ENCODE measurements at places on chromosomes 5 and 9. TPM values are rescaled to one million over a fixed set of nuclear protein-coding genes. Genes with fewer than 3 reads are reported as not detected.

The FGF1 gene
- total RNA-seq = not detected

GRCh38 chr5:158805195-158805594, 294.5 kb downstream of the EBF1 start:
- DNase-seq = no peak

- DNase-seq = no peak
These were observed 66.6 kb downstream of the SHOC1 start for GRCh38 chr9:111728143-111728542.

DNA sequence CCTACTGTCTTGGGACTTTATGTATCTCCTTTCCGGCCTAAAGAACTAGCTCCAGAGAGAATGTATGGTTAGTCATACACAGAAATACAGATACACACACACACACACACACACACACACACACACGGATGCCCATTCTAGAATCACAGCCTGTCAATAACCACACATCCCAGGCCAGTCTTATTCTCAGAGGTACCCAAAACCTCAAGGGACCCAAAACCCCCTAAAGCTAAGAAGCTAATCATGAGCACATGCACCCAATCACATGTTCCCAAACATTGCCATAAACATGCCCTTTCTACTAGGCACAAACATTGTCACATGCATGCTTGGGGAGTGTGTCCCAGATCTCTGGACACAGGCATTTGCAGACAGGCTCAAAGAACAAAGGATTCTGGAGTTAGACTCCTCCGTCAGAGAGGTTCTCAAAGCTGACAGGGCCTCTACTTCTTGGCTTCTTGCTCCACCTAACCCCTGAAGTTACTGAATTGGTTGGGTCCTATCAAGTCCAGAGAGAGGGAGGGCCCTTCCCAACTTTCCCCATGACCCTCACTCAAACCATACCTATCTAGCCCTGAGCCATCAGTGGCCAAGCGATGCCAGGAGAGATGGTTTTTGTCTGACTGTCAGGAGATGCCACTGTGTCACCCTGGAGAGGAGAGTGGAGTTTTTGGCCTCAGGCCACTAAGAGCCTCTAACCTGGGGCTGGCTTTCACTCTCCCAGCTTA, 78.7 kb downstream of the NRG2 start:
- no peak for DNase-seq

DNA sequence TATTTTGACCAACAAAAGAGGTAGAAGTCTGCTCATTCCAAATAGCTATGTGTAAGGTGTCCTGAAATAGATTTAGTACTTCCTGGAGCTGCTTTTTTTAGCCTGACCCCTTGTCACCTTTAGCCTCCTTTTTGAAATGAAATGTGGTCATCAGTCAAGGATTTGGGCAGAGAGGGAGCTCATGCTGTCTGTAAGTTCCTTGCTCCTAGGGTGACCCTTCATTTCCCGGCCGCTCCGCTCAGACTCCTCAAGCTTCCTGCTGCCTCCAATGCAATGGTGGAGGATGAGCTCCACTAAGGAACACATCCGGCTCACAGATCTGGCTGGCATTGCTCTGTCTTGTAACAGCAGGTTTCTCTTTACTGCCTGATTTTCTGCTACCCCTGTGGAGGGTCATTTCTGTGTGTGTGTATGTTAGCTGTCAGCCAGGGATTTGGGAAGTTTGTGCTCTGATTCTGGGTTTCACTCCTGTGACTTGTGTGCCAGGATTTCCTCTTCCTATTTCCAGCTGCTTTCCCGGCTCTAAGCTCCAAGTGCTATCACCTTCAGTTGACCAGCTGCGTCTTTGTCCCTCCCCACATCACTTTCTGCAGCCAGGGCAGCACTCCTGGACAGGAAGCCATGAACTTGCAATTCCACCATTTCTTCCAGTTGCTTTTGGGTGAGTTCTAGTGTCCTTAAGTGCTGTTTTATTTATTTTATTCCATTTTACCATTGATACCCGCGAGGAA, 265.9 kb downstream of the ICE1 start:
- DNase-seq = no peak

The CATSPER3 gene
- total RNA-seq = 0.40 TPM

The FBP2 gene
- total RNA-seq = not detected

The FBXO10 gene
- total RNA-seq = 2.7 TPM

GRCh38 chr5:64653766-64654560, 36.3 kb upstream of the SHISAL2B start:
- no peak for DNase-seq

The HTR4 gene
- total RNA-seq = not detected

GRCh38 chr5:122701640-122702523, 73.0 kb upstream of the SNX2 start:
- DNase-seq = no peak

- DNase-seq = peak; percentile 88
These were observed 4.0 kb upstream of the ZSWIM6 start for GRCh38 chr5:61327760-61328753.

DNA sequence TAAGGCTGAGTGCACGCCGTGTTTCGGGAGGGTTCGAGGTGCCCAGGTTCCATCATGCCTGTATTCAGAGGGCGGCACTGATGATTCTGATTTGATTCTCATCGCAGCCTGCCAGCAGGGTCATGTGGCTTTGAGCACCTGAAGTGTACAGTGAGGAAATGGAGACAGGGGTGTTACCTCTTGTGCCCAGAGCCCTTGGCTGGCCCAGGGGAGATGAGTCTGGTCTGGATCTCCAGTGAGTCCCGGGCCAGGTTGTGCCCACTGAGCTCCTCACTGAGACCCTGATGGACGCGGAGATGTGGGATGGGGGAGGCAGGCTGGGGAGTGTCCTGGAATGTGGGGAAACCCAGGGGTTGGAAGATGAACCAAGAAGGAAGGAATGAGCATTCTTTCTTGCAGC, 54.7 kb downstream of the GADD45G start:
- DNase-seq = no peak

DNA sequence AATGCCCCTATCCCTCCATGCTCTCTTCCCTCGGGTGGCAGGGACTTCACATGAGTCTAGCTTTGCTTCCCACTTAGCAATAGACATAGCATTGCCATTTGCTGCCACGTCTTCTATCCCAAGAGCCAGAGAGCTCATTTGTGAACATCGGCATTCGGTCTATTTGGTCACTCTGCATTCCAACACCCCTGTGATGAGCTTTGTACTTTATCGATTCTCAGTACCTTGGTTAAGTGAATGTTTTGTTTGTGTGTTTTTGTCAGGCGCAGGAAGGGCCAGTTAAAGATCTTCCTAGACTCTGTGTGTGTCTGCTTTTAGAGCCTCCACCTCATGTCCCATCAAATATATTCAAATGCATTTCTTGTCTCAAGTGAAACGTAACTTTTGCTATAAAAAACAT, 141.7 kb downstream of the TARS1 start:
- no peak for DNase-seq

DNA sequence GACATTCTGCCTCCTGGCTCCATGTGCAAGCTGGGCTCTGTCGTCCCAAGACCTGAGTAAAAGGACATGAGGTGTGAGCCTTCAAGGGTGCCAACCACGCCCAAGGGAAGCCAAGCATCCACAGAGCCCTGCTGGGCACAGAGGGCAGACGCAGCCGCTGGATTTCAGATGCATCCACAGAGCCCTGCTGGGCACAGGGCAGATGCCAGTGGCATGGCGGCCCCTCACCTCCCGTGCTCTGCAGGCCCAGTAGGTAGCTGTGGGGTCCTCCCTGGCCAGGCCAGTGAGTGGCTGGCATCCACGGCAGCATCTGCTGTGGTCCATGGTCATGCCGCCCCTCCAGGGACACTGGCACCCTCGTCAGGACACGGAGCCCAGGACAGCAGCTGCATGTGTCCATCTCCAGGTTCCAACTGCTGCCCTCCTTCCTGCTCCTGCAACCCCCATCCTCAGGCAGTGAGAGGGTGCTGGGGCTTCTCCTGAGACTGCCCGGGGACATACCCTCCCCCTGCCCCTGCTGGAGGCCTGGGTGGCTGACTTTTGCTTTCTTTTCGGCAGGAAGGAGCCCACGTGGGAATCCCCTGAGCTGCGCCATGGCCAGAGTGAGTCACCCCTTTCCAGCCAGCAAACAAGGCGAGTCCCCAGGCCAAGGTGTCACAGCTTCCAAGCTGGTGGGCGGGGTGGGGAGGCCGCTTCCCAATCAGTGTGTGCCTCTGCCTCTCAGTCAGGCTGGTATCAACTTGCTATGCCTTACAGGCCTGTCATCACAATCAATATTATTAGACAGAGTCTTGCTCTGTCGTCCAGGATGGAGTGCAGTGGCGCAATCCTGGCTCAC, 4.0 kb upstream of the TRAF2 start:
- DNase-seq = no peak

DNA sequence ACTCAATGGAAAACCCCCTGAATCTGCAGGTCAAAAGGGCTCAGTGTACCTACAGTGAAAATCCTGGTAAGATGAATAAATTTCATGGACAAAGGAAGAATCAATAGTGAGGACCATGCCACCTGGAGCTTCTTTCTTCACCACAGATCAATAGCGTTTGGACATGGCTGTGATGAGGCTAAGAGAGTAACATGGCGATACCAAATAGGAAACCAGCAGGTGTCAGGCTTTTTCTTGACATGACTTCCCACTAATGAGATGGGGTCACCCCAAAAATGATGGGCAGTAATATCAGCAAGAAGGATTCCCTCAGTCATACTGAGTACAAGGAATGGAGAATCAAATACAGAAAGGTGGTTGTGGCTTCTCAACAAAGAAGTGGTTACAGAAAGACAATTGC, 208.5 kb upstream of the PLPPR1 start:
- no peak for DNase-seq

GRCh38 chr5:87751824-87752223, 339.1 kb upstream of the CCNH start:
- DNase-seq = no peak

DNA sequence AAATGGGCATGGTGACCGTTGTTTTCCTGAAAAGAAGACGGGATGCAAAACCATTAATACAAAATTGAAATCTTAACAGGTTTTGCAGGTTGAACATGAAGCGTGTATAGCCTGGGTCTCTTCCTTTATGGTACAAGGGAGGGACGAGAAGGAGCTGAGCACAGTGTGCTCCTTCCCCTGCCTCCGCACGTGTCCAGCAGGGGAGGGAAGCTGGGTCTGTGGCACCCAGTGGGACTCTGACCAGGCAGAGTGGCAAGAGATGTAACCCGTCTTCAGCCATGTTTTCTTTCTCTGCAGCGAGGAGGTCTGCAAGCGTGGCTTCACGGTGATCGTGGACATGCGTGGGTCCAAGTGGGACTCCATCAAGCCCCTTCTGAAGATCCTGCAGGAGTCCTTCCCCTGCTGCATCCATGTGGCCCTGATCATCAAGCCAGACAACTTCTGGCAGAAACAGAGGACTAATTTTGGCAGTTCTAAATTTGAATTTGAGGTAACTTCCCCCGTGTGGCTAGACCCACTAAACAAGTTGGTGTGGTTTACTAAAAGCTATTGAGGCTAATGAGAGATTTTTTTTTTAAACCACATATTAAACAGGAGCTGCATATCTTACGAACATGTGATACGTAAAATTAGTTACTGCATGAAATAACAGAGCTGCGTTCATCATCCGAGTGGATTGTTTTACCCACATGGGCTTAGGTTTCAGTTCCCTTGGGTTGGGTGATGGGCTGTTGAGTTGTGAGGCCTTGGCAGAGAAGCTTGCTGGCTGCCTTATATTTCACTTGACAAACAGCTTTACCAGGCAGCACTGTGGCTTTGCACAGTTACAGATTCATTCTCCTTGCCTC, 143.7 kb downstream of the TRIO start:
- no peak for DNase-seq

GRCh38 chr9:73079326-73079725, 72.3 kb upstream of the ANXA1 start:
- DNase-seq = no peak

The PCDHB16 gene
- total RNA-seq = 0.32 TPM

DNA sequence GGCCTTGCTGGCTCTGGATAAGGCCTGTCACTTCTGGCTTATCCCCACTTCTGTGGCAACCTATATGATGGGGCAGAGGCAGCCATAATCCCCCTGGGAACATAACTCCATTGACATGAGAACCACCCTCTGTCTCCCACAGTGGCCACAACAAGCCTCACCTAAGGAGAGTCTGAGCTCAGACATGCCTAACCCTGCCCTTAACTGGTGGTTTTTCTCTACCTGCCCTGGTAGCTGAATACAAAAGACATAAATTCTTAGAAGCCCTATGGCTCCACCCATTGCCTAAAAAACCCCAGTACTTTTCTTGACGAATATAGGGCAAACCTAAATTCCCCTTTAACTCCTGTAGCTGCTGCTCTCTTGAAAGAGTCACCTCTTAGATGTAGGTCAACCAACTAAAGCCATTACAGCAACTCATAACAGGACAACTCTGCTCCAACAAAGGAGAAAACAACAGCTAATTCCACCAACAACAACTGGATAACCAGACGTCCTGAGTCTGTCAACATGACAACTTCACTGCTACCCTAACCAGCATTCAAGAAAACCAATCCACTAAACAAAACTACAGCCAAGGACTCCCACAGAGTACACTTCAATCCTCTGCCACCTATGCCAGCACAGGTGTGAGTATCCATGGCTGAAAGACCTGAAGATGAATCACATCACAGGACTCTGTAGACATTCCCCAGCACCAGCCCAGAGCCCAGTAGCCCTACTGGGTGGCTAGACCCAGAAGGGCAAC, 427.7 kb downstream of the PRELID2 start:
- no peak for DNase-seq

- no peak for DNase-seq
These were observed 211.7 kb downstream of the DENND1A start for GRCh38 chr9:123718188-123718587.

- no peak for DNase-seq
These were observed 90.7 kb downstream of the CDKN2A start for GRCh38 chr9:21903380-21903965.

The DEPDC1B gene
- total RNA-seq = 39.4 TPM

The NSG2 gene
- 0.10 TPM for total RNA-seq

- no peak for DNase-seq
These were observed 2.1 kb downstream of the PAPPA start for GRCh38 chr9:116155698-116156039.

DNA sequence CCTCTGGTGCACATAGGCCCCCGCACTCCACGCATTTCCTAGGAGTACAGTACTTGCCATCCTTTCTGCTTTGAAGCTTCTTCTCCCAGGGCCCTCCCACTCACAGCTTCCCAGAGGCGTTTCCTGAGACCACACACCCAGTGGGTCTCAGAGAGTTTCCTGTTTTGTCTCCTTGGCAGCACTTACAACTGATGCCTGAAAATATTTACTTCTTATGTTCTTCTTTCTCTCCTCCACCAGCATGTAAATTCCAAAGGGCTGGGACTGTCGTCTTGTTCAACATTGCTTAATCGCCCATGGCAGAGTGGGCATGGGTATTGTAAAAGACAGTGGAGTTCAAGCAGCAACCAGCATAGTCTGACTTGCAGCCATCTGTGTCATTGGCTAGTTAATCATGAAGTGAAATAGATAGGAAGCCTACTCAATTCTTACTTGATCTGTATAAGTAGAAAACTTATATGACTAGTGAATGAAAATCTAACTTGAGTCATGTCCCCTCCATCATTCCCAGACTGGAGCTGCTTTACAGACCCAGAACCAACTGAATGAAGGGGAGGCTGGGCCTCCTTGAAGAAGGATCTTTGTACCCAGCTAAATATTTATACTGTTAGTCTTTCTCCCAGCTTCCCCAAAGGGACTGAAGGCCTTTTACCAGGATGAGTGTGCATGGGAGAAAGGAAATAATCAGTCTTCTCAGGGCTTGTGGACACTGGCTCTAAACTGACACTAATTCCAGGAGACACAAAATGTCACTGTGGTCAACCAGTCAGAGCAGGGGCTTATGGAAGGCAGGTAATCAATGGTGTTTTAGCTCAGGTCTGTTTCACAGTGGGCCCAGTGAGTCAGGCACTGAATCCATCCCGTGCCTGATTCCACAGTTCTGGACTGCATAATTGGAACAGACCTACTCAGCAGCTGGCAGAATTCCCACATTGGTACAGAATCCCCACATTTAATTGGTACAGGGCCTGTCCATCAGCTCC, 116.4 kb downstream of the SV2C start:
- no peak for DNase-seq

- no peak for DNase-seq
These were observed 76.4 kb upstream of the ROR2 start for GRCh38 chr9:92026206-92027002.
